ENCODE measurements at places on chromosomes 1 and 21.

DNA sequence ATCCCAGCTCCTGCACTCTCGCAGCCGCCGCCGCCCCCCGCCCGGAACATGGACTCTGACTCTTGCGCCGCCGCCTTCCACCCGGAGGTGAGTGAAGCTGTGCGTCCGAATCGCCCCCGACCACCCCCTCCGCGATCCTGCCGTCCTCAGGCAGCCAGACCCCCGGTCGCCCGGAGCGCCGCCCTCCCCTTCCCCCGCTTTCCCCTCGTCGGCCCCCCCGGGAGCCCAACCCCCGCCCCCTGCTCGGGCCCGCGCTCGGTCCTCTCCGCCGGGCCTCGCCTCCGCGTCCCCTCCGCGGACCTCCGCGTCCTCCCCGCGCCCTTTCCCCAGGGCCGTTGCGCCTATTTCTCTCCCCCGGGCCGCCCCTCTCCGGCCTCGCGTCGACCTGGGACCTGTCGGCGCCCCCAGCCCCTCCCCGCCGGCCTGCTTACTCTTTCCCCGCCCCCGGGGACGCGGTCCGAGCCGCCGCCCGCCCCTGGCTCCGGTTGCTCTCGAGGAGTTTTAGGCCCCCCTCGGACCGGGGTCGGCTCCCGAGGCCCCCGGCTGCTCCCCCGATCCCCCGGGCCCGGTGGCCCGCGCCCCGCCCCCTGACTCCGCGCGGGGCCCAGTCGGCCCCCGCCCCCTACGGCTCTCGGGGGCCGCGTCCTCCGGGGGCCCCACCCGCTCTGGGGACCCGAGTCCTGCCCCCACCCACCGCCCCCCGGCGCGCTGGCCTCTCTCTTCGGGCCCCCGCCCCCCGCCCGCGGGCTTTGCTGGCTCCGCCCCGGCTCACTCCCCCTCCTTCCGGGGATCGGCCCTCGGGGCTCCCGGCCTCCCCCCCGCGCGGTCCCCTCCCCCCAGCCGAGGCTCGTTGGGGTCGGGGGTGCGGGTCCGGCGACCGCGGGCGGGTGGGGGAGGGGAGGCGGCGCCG is 743 bp downstream of the PHF13 start:
- DNase-seq: no peak

- no peak for DNase-seq
These were observed 591 bp downstream of the MRPL37 start for GRCh38 chr1:54200519-54200997.

DNA sequence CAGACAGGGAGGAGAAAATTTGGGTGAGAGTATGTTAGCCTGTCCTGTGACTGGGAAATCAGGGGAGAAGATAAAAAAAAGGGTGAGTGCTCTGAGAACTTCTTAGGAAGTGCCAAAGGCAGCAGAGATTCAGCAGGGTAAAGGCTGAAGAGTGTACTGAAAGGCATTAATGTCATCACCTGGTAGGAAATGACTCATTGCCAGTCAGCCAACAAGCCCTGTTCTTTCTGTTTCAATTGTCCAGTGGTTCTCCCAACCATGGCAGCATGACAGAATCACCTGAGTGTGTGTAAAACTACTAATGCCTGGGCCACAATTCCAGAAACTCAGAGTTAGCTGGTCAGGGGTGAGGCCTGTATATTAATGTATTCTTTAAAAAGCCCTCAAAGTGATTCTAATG is 83.5 kb downstream of the INTS7 start:
- peak; percentile 10 for DNase-seq

- DNase-seq: no peak
These were observed 790 bp downstream of the DNAJC6 start for GRCh38 chr1:65310078-65310587.

- DNase-seq: no peak
These were observed 3.2 kb downstream of the BARHL2 start for GRCh38 chr1:90713741-90714509.

GRCh38 chr1:245874942-245875580 is 632.0 kb downstream of the SMYD3 start:
- peak; percentile 99 for DNase-seq

- DNase-seq: no peak
These were observed 29.1 kb downstream of the DNAJC11 start for GRCh38 chr1:6672558-6672957.

GRCh38 chr1:145695821-145696629 is 11.1 kb downstream of the PDZK1 start:
- DNase-seq: no peak

DNA sequence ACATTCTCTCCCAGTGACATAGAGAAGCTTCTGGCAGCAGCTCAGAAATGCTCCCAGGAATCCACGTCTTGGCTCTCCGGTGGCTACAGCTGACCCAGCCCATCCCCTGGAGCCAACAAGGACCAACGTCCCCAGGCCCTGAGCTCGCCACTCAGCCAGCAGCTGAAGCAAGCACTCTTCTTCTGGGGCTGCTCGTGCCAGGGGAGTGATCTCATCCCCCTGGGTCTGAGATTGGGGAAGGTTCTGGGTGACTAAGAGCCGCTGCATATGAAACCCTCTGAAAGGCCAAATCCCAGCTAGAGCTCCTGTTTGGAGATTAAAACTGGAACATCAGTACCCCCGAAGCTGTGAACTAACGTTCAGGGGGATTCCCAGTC is 487.9 kb downstream of the NPHP4 start:
- DNase-seq: no peak

GRCh38 chr1:200877839-200878551 is 5.2 kb downstream of the GPR25 start:
- DNase-seq: no peak

- peak; percentile 5 for DNase-seq
These were observed 139.4 kb downstream of the POU2F1 start for GRCh38 chr1:167360120-167360519.

DNA sequence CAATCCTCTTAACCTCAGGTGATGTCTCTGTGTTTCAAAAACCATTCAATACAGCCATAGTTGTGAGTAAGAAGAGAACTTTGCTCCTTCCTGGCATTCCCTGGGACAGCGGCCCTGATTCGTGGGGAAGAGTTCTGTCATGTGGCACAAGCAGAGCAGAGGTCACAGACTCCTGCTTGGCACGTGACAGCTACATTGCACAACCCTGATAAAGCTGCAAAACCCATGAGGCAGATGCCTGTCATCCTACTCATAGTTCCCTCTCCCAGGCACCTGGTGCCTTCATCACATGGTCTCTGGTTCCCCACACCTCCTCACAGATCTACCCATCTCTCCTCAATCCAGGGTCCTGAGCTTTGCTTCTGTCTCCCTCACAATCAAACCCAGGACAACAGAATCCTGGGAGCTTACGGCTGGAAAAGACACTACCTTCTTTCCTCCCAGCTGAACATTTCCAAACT is 70.8 kb downstream of the PLPP3 start:
- no peak for DNase-seq

DNA sequence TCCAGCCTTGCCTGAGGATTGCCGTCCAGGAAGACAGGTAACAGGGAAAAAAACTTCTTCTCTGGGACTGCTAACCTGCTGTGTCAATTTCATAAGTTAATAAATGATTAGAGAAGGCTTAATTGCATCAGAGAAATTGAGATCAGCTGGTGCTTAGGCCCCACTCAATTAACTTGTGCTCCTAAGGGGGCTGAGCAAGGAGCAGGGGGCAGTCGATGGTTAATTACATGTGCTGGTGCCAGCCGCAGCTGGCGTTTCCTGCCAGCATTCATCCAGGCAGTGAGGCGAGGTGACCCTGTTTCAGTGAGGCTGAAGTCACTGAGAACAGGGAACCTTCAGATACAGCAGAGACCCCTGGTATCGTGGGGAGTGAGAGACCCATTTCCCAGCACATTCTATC is 60.0 kb downstream of the FAM163A start:
- DNase-seq: no peak

DNA sequence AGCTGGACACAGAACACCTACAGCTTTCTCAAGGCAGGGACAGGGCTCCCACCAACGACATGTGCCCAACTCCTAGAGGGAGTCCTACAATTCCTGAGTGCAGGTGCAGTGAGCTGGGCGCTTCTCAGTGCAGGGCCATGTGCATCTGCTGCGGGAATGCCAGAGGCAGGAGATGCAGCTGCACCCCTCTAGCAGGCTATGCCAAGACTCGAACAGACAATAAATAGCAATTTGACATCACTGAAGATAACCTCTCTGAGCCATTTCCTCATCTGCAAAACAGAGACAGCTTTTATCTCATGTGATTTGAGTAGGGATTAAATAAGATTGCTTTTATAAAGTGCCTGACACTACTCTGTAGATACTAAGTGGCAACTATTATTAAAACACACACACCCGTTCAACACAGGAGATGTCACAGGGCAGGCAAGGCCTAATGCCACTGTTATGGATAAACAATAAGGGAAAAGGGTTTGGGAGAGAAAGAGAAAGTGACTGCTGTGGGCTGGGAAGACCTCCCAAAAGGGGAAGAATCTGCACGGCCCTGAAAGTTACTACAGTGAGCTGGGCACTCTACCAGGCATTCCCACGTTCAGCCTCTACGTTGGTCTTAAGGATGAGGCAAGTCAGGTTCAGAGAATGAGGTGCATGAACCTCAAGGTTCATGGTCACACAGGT is 5.7 kb downstream of the SLC9A1 start:
- no peak for DNase-seq

DNA sequence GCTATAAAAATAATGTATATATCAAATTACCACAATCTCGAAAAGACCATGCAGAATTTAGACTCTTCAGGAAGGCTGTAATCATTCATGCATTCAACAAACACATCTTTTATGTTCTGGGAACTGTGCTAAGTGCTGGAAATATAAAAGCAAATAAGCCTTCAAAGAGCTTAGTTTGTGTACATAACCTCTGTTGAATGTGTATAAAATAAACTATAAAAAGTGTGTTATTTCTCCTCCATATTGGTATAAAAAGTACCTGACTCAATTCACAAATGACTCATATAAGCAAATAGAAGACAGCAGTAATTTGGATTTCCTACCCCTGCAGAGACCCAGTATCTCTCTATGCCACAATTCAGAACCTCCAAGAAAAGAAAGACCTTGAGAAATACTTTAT is 36.8 kb downstream of the RAB3GAP2 start:
- DNase-seq: no peak

GRCh38 chr1:69846267-69846666 is 278.5 kb downstream of the LRRC7 start:
- DNase-seq: no peak

DNA sequence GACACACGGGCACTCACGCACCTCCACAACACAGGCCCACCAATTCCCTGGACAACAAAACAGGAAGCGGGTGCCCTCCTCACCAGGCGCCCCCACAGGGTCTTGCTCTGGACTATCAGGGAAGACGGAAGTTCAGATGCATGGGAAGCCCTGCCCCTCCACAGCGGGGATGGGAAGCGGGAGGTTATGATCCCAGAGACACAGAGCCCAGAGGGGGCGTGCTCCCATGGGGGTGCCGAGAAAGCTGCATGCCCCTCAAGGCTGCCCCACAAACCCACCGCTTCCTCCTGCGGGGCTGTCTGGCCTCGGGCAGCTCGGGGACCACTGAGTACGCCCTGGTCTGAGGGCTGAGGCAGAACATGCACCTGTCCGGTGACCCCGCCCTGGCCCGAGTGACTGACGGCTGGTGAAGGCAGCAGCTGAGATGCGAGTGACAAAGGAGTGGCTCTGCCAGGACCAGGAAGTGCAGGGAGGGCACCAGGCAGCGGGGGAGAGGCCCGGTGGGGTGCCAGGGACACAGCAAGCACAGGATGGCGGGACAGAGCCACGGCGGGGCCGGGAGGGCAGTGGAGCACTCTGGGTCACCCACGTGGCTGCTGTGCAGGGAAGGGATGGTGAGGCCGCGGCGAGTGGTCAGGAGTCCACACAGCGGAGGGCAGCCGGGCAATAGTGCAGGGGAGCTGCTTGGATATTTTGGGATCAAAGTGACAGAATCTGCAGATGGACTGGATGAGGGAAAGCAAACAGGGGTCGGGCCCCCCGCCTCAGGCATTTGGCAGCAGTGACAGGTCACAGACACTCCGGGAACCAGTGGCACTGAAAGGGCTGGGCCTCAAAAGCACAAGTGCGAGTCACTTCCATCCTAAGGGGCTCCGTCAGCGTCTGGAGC is 18.6 kb downstream of the NADK start:
- DNase-seq: no peak
